ELR (cell line): ENCODE measurements at places on chromosomes 6 and 20.
A peak's percentile ranks its signal among the peaks of the same experiment; 100 is the strongest.

- no peak for DNase-seq
Measured at GRCh38 chr6:170108890-170109587, 181.8 kb downstream of the DLL1 start.

GRCh38 chr6:69954733-69955132 is 88.4 kb downstream of the COL19A1 start:
- no peak for DNase-seq

- no peak for DNase-seq
Measured at GRCh38 chr20:54560357-54560756, 85.0 kb downstream of the DOK5 start.

GRCh38 chr6:132614554-132614953 is 9.5 kb downstream of the TAAR2 start:
- DNase-seq = peak; percentile 45

GRCh38 chr6:76681781-76682180 is 609.3 kb upstream of the IMPG1 start:
- DNase-seq = no peak

- DNase-seq = no peak
Measured at GRCh38 chr6:170127151-170127550, 163.7 kb downstream of the DLL1 start.

- no peak for DNase-seq
Measured at GRCh38 chr6:169979873-169980432, 228.5 kb downstream of the ERMARD start.

- peak; percentile 84 for DNase-seq
Measured at GRCh38 chr6:56911847-56912246, 43.1 kb upstream of the BEND6 start.

DNA sequence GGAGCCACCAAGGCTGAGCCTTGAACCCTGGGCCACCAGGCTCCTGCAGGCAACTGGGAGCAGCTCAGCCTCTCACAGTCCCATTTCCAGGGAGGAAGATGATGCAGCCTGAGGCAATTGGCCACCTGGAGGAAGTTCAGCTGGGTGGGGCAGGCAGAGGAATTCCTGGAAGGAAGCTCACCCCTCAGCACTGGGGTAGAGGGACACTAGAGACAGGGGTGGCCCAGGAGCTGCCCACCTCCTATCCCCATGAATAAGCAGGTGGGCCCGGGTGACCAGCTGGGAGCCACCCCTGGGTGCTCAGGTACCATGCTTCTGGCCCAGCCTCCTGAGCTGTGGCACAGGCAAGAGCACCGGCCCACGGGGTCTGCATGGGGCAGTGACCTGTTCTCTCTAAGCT is 3.6 kb upstream of the HSPA12B start:
- DNase-seq = no peak

DNA sequence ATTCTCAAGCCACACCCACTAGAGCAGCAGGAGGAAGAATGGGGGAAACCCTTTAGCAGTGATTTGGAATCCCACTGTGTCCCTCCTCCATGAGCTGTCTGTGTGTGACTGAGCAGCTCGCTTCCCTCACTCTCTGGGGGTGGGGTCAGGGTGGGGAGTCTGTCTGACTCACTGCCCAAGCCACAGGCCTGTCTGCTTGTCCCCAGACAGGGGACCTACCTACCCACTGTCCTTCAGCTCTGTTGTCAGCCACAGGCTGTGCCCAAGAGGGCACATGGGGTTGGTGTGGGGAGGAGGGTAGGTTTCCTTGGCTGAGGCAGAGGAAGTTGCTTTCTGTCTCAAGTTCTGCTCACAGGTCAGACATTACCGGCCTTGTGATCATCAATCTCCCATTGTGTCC is 127.0 kb downstream of the MAFB start:
- DNase-seq = peak; percentile 14

GRCh38 chr6:20686142-20686541 is 151.9 kb downstream of the CDKAL1 start:
- DNase-seq = no peak

DNA sequence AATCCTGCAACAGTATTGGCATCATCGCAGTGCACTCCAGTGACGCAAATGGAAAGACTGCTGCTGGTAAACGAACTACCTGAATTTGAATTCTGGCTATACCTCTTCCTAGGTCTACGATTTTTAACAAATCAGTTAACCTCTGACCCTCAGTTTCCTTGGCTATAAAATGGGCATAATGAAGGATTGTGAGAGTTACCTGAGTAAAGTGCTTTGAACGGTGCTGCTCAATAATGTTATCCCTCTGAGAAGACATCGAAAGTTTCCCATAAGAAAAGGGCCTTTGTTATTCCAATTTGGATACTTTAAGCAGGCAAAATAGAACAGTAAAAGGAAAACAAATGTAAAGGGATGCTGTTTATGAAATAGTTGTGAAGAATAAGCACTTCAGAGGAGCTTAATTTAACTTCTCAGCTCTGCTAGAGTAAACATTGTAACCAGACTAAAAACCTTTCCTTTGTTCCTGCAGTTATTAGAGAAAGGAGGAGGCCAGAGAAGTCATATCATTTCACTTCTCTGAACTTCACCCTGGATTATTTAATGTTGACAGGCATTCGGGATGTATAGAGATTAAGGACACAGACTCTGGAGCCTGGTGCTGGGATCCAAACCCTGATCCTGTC is 5.8 kb downstream of the SGK1 start:
- no peak for DNase-seq

GRCh38 chr6:121780325-121781321 is 345.2 kb downstream of the GJA1 start:
- DNase-seq = peak; percentile 12

- DNase-seq = no peak
Measured at GRCh38 chr20:41444821-41445220, 78.2 kb upstream of the EMILIN3 start.

DNA sequence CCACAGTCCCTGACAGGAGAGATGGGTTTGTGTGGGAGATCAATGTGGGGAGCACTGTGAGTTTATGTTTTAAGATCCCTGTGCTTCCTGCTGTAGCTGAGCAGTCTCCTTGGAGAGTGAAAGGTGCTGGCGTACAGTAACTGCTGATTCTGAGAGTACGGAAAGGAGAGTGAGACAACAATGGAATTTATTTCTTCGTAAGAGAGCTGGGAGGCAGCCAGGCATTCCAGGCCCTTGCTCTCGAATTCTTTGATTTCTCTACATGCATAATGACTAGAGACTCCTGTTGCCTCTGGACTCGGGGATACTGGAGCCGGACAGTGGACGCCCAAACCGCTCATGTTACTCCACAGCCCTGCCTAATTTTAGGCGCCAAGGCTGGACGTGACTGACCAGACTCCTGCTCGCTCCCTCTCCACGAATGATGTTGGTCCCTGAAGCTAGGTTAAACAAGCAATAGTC is 131.0 kb upstream of the PHACTR1 start:
- DNase-seq = no peak

DNA sequence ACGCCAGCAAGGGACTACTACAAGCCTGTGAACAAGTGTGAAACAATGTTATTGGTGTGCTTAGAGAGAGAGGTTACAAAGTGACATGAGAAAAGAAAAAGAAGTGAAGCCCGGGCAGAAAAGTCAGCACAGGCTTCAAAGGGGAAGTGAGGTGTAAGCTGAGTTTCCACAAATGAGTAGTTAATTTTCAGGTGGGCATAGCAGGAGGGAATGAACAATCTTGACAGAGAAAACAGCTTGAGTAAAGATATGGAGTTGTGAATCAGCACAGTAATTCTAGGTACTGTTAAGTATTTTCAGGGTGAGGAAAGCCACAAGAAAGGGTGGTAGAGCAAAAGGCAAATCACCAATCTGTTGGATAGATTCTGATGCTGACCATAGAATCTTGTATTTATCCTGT is 4.3 kb downstream of the KCNQ5 start:
- DNase-seq = no peak

GRCh38 chr20:47713163-47713562 is 72.1 kb downstream of the SULF2 start:
- no peak for DNase-seq

DNA sequence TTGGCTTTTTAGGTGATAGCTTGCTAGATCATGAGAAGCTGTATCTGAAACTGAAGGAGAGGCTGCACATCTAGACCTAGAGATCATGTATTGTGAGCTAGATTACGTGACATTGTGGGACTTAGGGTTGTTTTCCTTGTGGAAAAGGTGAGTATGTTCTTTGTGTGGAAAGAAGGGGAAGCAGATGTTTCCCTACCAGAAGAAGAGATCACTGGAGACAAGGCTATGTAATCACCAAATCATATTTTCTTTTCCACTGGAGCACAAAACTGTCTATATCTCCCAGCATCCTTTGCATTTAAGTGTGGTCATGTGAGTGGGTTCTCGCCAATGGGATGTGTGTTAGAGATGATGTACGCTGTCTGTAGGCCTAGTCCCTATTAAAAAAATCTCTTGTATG is 7.0 kb upstream of the EPB41L2 start:
- DNase-seq = no peak

DNA sequence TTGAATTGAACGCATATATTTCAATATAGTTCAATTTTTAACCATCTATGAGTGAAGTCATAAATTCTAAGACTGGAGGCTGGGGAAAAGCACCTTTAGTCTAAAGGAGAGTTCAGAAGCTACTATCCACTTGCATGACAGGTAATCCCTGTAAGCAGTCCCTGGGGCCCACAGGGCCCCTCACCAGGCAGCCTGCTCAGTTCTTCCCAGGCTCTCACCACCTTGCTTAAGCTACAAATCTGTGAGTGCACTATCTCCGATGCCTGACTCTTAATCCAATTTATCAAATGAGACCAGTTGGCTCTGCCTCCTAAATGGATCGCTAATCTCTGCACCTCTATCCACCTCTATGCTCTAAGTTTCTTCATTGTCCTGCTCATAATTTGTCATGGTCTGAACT is 413.8 kb downstream of the PTPRT start:
- DNase-seq = no peak

DNA sequence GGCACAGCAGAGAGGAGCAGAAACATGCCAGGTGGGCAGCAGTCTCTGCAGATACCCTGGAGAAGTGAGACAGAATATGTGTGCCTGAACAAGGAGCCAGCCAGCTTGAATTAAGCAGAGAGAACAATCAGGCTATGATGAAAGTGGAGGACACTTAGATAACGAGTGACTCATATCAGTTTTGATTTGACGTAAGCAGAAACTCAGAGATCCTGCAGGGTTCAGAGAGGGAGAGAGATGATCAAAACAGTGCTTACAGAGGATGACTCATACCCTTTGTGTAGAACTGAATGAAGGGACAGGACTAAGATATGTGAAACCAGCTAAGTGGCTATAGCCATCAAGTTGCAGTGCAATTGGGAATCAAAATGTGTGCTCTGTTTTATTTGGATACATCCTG is 300.7 kb downstream of the TENT5A start:
- peak; percentile 82 for DNase-seq
